Activated CD8-positive, alpha-beta T cell treated with anti-CD3 and anti-CD28 coated beads, Interleukin-2, amount 10 ng/mL, durations not matched to agents 7 days and 5 days (primary cell): ENCODE measurements at places on chromosomes 1 and 21. TPM values are rescaled to one million over a fixed set of nuclear protein-coding genes. Genes with fewer than 3 reads are reported as not detected.

DNA sequence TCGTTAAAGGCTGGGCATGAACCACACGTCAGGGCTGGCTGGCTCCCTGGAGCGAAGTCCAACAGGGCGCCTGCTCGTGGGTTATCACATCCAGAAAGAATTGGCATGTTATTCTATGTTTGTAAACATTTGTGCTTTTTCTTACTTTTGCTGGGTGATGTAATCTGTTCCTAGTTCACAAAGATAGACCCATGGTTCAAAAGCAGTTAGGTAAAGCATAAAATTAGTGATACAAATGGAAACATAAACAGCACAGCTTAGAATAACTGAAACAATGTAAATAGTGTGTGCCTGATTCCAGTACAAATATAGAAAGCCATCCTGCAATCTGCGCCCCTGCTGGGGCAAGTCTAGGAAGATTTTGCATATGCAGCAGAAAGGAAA, 184.0 kb upstream of the C1orf174 start:
- no peaks in the 10 kb centered on the region for H3K36me3 ChIP-seq
- H3K4me1 ChIP-seq, result no peaks in the 10 kb centered on the region
- no peak overlapping the region for H3K27ac ChIP-seq
- H3K4me3 ChIP-seq, result no peak overlapping the region
- H3K27me3 ChIP-seq, result no peaks in the 10 kb centered on the region

Gene TNFRSF8
- total RNA-seq, result 0.95 TPM

Gene DPT
- not detected for total RNA-seq

DNA sequence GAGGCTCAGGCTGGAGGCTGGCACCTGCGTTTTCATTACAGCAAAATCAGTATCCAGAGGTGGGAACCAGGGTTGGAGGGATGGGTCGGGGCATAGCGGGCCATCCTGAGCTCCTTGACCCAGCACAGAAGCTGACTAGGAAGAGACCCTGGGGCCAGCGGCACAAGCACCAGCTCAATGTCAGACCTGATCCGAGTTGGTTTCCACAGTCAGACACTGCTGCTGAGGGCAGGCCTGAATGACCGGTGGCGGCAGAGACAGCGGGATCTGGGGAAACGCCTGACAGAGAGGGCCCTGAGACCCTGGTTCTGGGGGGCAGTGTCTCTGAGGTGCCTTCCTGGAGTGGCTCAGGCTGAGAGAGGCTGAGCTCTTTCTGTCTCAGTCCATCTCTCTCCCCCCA, 162.0 kb upstream of the C1orf174 start:
- H3K4me3 ChIP-seq, result no peak overlapping the region
- no peak for DNase-seq
- H3K36me3 ChIP-seq, result no peaks in the 10 kb centered on the region
- H3K27me3 ChIP-seq, result no peaks in the 10 kb centered on the region

Gene ARMH1
- total RNA-seq, result 80.0 TPM

- no peaks in the 10 kb centered on the region for H3K36me3 ChIP-seq
- H3K4me3 ChIP-seq, result no peak overlapping the region
- DNase-seq, result no peak
- H3K4me1 ChIP-seq, result no peaks in the 10 kb centered on the region
- no peak overlapping the region for H3K27ac ChIP-seq
- no peaks in the 10 kb centered on the region for H3K27me3 ChIP-seq
These were observed 621.9 kb downstream of the LRRIQ3 start for GRCh38 chr1:73576083-73576482.

DNA sequence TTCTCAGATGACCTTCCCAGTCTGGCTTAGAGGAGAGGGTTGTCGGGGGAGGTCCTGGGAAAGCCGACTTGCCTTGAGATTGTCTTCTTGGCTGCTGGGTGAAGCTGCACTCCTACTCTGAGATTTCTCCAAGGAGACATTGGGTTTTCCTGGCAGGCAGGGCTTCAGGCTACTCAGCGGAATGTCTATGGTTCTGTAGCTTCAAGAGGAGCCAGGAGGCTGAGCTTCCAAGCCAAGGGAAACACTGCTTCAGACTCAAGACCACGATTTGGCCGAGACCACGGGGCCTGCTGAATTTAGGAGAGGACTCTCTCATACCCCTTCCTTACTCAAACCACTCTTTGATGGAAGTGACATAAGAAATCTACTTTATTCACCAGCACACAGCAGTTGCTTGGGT, 67.8 kb downstream of the NTMT2 start:
- no peak for DNase-seq
- H3K27ac ChIP-seq, result no peak overlapping the region

- H3K27ac ChIP-seq, result no peak overlapping the region
- no peaks in the 10 kb centered on the region for H3K36me3 ChIP-seq
- no peak overlapping the region for H3K4me3 ChIP-seq
These were observed 94.4 kb downstream of the SLC35F3 start for GRCh38 chr1:233998891-233999290.

DNA sequence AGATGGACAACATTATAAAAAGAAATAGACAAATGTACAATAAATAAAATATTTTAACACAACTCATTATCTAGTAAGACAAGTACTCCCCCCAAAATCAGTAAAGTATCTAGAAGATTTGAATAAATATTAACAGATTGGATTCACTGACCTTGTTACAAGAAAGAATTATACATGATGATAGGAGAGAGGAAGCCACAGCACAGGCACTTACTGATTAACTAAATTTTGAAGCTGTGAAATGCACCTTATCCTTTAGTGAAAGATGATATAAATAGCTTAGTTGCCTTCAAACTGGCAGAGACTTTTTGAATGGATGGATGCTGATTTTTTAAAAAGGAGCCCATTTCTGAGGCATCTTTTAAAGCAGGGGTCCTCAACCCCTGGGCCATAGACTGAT, 8.5 kb downstream of the CR1 start:
- H3K27me3 ChIP-seq, result peaks cover 23% of the 10 kb centered on the region
- no peaks in the 10 kb centered on the region for H3K36me3 ChIP-seq
- no peak overlapping the region for H3K27ac ChIP-seq
- H3K4me1 ChIP-seq, result no peaks in the 10 kb centered on the region
- no peak overlapping the region for H3K4me3 ChIP-seq

DNA sequence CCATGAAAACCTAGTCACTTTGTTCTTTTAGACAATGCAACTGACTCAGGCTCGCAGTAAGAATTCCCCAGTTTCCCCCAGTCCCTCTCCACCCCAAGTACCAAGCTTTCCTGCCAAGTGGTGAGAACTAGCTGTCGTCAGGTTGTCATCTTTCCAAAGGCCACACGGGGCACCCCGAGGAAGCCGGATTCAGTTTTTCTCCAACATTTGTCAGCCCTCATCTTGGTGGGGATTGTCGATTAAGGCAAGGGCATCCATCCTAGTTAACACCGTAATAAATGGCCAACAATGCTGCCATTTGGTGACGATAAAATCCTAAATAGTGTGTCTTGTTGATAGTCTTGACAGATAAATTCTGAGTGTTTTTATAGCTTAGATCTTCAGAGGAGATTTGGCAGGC, 55.9 kb upstream of the PROX1 start:
- no peaks in the 10 kb centered on the region for H3K4me1 ChIP-seq
- H3K36me3 ChIP-seq, result no peaks in the 10 kb centered on the region
- H3K27me3 ChIP-seq, result no peaks in the 10 kb centered on the region
- DNase-seq, result no peak

DNA sequence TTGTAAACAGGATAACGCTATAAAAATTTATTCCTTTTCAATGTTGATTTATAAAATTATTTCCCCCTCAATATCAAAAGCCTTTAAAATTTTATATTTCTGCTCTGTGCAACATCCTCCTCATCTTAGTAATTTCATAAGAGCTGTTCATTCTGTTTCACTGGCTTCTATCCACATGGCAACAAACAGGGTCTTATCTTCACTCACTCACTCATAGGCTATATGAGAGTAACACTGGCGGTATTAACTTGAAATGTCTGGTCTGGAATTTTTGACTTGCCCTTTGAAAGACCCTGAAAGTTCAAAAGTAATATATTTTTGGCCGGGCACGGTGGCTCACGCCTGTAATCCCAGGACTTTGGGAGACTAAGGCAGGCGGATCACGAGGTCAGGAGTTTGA, 77.4 kb upstream of the KRTAP11-1 start:
- no peak for DNase-seq
- no peak overlapping the region for H3K27ac ChIP-seq
- no peak overlapping the region for H3K4me3 ChIP-seq
- H3K4me1 ChIP-seq, result no peaks in the 10 kb centered on the region
- H3K36me3 ChIP-seq, result no peaks in the 10 kb centered on the region

GRCh38 chr1:9942399-9942938, 722 bp downstream of the LZIC start:
- H3K36me3 ChIP-seq, result peaks cover 12% of the 10 kb centered on the region
- H3K27me3 ChIP-seq, result no peaks in the 10 kb centered on the region
- H3K4me1 ChIP-seq, result peaks cover 18% of the 10 kb centered on the region
- H3K27ac ChIP-seq, result peak overlapping the region; percentile 98
- peak; percentile 62 for DNase-seq
- H3K4me3 ChIP-seq, result peak overlapping the region; percentile 99

Gene ZNF683
- 24.0 TPM for total RNA-seq

DNA sequence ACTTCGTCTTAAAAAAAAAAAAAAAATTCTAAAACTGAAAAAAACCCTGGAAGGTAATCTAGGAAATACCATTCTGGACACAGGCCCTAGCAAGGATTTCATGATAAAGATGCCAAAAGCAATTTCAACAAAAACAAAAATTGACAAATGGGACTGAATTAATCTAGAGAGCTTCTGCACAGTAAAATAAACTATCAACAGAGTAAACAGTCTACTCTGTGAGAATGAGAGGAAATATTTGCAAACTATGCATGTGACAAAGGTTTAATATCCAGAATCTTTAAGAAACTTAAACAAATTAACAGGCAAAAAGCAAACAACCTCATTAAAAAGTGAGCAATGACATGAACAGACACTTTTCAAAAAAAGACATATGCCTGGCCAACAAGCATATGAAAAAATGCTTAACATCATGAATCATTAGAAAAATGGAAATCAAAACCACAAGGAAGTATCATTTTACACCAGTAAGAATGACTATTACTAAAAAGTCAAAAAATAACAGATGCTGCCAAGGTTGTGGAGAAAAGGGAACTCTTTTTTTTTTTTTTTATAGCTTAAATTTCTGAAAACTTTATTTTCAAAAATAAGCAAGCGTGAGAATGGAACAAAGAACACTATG, 29.4 kb upstream of the RNPC3 start:
- no peak overlapping the region for H3K4me3 ChIP-seq
- no peaks in the 10 kb centered on the region for H3K27me3 ChIP-seq
- H3K36me3 ChIP-seq, result no peaks in the 10 kb centered on the region
- no peak overlapping the region for H3K27ac ChIP-seq
- DNase-seq, result no peak

DNA sequence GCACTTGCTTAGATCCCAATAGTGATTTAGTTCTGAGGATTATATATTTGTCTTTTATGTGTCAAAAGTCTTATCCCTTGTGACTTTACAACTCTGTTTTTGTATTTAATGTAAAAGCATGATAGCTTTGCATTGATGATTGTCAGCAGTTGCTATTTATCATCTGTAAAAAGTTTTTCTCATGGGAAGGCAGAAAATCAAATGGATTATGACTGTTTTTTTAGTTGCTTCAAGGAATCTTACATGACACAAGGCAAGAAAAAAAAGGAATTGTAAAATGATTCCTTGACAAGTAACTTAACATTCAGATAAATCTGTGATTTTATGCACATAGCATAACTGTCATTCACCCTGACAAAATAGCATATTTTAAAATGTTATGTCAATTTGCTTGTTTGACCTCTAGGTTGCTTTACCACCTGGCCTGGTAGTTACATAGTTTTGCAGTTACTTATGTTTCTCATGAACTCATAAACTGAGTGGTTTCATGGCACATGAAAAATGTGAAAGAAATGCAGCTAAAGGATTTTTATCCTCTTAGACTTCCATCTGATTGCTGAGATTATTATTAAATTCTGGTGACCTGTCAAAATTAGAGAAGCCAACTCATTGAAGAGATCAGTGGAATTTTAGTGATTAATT, 622.6 kb downstream of the ADGRL2 start:
- no peaks in the 10 kb centered on the region for H3K4me1 ChIP-seq
- no peak overlapping the region for H3K27ac ChIP-seq
- H3K36me3 ChIP-seq, result no peaks in the 10 kb centered on the region
- no peak overlapping the region for H3K4me3 ChIP-seq
- H3K27me3 ChIP-seq, result no peaks in the 10 kb centered on the region

- H3K27me3 ChIP-seq, result peaks cover 2% of the 10 kb centered on the region
- no peak overlapping the region for H3K27ac ChIP-seq
- DNase-seq, result no peak
- H3K4me1 ChIP-seq, result peaks cover 35% of the 10 kb centered on the region
- peaks cover 33% of the 10 kb centered on the region for H3K36me3 ChIP-seq
These were observed 2.5 kb downstream of the PPT1 start for GRCh38 chr1:40094466-40095110.

DNA sequence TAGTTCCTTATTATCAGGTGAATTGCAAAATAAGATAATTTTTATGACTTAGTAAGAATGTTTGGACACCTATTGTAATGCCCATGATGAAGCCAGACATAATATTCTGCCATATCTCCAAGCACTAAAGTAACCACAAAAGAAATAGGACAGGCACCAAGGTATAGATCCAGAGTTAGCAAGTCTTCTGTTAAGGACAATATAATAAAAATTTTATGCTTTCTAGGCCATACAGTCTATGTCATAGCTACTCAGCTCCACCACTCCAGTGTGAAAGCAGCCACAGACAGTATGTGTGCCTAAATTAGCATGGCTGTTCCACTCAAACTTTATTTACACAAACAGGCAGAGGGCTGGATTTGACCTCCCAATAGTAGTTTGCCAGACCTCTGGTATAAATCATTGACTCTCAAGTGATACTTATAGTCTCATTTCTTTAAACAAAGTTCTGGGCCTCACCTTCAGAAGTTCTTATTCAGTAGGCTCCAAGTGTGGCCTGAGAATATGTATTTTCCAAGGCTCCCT, 88.3 kb downstream of the SCMH1 start:
- H3K4me1 ChIP-seq, result no peaks in the 10 kb centered on the region
- no peak for DNase-seq
- H3K36me3 ChIP-seq, result peaks cover 12% of the 10 kb centered on the region
- H3K27ac ChIP-seq, result no peak overlapping the region
- H3K27me3 ChIP-seq, result no peaks in the 10 kb centered on the region

Gene C1QB
- total RNA-seq, result not detected

DNA sequence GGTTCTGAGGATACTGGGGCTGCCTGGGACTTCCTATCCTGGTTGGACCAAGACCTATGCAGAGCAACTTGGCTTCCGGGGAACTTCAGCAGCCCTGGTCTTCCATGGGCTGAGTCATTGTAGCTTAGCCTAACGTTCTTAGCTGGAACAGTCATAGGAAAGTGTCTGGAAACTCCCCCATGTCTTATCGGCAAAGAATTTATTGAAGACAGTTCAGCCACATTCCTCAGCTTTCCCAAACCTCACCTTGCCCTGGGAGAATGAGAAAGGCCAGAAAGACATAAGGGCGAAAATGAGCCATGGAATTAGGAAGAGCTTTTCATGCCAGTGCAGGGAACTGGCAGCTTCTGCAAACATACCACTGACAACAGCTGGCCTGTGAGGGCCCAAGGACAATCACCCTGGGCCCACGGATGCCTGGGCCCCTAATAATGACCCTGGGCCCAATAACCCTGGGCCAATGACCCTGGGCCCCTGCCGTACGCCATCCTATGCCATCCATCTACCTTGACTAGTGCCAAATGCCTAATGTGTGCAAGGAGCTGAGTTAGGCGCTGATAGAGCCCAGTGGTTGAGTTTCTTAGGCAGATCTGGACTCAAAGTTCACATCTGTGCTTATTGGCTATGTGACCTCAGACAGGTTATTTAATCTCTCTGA, 114.4 kb upstream of the GADD45A start:
- no peaks in the 10 kb centered on the region for H3K4me1 ChIP-seq
- H3K27ac ChIP-seq, result no peak overlapping the region
- no peaks in the 10 kb centered on the region for H3K36me3 ChIP-seq
- DNase-seq, result no peak
- H3K4me3 ChIP-seq, result no peak overlapping the region
